ENCODE measurements at places on chromosomes 5 and 9. TPM values are rescaled to one million over a fixed set of nuclear protein-coding genes. Genes with fewer than 3 reads are reported as not detected.

The SPATA31C1 gene
- total RNA-seq: not detected

The PNPLA7 gene
- total RNA-seq: 0.07 TPM

The ZFP37 gene
- 1.0 TPM for total RNA-seq

- no peak for DNase-seq
Measured at GRCh38 chr5:36870399-36871040, 6.0 kb upstream of the NIPBL start.

The TAF11L10 gene
- not detected for total RNA-seq

- peak; percentile 90 for DNase-seq
Measured at GRCh38 chr5:179914032-179914755, 6.5 kb upstream of the TBC1D9B start.

- no peak for DNase-seq
Measured at GRCh38 chr9:129506892-129507291, 114.0 kb downstream of the C9orf50 start.
